Thoracic aorta (tissue), 2 donors: ENCODE measurements at places on chromosomes 11 and 22.

DNA sequence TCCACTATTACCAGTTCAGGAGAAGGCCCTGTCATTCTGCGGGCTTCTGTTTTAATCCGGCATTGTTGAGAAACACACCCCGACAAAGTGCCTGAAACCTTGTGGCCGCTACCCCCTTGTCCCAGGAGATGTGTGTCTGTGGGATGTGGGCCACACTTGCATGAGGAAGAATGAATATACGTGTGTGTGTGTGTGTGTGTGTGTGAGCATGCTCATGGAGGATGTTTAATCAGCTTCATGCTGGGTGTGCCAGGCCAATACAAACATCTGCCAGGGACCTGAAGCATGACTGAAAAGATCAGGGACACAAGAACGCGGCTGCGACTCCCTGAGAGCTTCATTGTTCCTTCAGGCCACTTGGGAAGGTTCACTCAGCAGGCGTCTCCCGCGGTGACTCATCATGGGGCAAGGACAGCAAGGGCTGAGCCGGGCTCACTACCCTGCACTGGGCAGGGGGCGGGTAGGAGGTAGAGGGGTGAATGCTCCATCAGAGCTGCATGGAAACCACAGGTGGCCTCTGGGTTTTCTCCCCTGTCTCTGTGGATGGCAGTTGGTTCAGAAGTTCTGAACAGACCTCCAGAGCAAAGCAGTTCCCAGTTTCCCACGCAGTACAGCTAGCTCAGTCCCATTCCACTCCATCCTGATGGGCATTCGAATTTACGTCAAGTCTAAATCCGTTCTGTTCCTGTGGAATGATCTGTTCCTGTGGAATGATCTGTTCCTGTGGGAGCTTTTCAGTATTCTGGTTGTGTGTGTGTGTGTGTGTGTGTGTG lies 7.0 kb upstream of the MALAT1 start:
- peak overlapping the region; percentile 50 for H3K4me3 ChIP-seq
- peak overlapping the region; percentile 100 for H3K27ac ChIP-seq
- peaks cover 88% of the 10 kb centered on the region for H3K4me1 ChIP-seq
- peak; percentile 84 for DNase-seq

- no peak overlapping the region for H3K4me3 ChIP-seq
- no peak overlapping the region for H3K27ac ChIP-seq
- no peaks in the 10 kb centered on the region for H3K36me3 ChIP-seq
- H3K4me1 ChIP-seq, result peaks cover 11% of the 10 kb centered on the region
These were observed 2.4 kb upstream of the SLC15A3 start for GRCh38 chr11:60954421-60954820.

DNA sequence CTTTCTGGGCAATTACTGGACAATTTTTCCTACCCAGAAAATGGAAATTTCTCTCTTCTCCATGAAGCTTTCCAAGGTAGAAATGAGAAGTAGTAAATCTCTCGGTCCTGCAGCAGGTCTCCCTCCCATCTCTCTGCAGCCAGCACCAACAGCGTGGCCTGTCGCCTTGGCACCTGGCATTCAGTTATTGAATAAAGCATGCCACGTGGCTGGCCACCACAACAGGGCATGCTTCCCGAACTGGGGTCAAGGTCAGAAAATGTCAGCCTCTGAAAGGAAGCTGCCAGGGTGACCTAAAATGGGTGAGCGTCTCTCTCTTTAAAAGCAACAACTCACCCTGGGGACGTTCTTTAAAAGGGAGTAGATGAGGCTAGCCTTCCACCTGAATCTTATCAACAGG lies 14.0 kb downstream of the CACNG2 start:
- DNase-seq, result no peak
- H3K27ac ChIP-seq, result no peak overlapping the region
- H3K27me3 ChIP-seq, result peaks cover 7% of the 10 kb centered on the region

GRCh38 chr11:66106786-66107599 lies 36.9 kb downstream of the PACS1 start:
- peaks cover 12% of the 10 kb centered on the region for H3K4me1 ChIP-seq
- no peaks in the 10 kb centered on the region for H3K27me3 ChIP-seq
- no peak for DNase-seq
- no peak overlapping the region for H3K27ac ChIP-seq
- H3K4me3 ChIP-seq, result no peak overlapping the region

DNA sequence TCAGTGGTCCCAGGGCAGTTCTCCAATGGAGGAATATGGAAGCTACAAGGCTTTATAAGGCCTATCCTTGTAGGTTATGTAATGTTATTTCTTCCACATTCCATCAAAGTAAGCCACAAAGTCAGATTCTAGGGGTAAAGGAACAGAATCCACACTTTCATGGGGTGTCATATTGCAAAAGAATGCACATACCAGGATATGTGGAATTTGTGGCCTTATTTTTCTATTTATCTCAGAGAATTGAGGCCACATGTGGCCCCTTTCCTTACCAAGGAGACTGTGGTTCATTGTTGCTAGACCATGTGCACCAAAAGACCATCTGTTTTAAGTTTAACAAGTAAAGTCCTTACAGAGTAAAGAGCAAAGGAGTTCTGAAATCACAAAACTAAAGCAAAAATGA lies 12.9 kb downstream of the LRRC4C start:
- no peak overlapping the region for H3K4me3 ChIP-seq
- no peaks in the 10 kb centered on the region for H3K36me3 ChIP-seq
- H3K4me1 ChIP-seq, result no peaks in the 10 kb centered on the region
- no peak overlapping the region for H3K27ac ChIP-seq
- no peak for DNase-seq

DNA sequence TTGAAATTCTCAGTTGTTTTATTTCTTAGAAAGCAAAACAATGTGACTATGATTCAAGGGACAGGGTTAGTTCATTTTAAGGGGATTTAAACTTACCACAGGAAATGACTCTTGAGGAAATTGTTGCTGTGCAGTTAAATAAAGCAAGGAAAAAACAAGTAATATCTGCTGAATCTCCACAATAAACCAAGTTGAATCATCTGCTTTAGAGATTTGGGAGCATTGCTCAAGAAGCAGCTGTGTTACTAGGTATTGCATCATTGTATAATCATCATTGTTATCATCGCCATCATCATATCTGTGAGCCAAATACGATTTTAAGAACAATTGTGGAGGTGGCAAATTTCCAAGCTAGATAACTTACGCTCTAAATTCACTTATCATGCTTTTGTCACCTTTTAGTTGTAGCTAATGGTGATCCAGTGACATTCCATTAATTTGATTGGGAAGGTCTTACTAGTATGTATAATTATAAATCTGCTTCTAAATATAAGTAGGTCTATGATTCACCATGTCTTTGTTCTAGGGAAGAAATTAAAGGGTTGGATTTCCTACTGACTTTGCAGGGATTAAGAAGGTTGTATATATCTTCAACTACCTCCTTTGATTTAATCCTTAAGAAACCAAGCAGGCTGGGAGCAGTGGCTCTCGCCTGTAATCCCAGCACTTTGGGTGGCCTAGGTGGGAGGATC lies 19.9 kb downstream of the MMP10 start:
- H3K4me1 ChIP-seq, result no peaks in the 10 kb centered on the region
- no peaks in the 10 kb centered on the region for H3K27me3 ChIP-seq
- H3K36me3 ChIP-seq, result no peaks in the 10 kb centered on the region
- H3K4me3 ChIP-seq, result no peak overlapping the region

GRCh38 chr11:128040603-128041002 lies 546.8 kb downstream of the ETS1 start:
- no peaks in the 10 kb centered on the region for H3K36me3 ChIP-seq
- H3K27me3 ChIP-seq, result no peaks in the 10 kb centered on the region
- H3K27ac ChIP-seq, result no peak overlapping the region
- no peak overlapping the region for H3K4me3 ChIP-seq

DNA sequence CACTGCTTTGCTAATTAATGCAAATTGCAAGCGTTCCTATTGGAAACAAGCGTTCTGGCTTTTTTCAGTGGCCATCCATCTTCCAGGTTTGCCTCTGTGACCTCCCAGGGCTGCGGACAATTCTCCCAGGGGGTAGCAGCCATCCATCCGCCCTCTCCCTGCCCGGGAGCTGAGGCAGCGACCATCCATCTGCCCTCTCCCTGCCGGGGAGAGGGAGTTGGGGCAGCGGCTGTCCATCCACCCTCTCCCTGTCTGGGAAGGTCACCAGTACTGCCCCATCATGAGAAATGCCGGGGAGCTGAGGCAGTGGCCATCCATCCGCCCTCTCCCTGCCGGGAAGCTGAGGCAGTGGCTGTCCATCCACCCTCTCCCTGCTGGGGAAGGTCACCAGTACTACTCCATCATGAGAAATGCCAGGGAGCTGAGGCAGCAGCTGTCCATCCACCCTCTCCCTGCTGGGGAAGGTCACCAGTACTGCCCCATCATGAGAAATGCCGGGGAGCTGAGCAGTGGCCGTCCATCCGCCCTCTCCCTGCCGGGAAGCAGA lies 394.7 kb downstream of the BRD1 start:
- H3K4me1 ChIP-seq, result no peaks in the 10 kb centered on the region
- no peak for DNase-seq
- no peaks in the 10 kb centered on the region for H3K27me3 ChIP-seq
- H3K27ac ChIP-seq, result no peak overlapping the region
- H3K36me3 ChIP-seq, result no peaks in the 10 kb centered on the region
- no peak overlapping the region for H3K4me3 ChIP-seq

- no peak for DNase-seq
- H3K4me3 ChIP-seq, result no peak overlapping the region
- no peaks in the 10 kb centered on the region for H3K4me1 ChIP-seq
- H3K27ac ChIP-seq, result no peak overlapping the region
- no peaks in the 10 kb centered on the region for H3K27me3 ChIP-seq
These were observed 48.2 kb upstream of the CEP295 start for GRCh38 chr11:93613231-93613831.

DNA sequence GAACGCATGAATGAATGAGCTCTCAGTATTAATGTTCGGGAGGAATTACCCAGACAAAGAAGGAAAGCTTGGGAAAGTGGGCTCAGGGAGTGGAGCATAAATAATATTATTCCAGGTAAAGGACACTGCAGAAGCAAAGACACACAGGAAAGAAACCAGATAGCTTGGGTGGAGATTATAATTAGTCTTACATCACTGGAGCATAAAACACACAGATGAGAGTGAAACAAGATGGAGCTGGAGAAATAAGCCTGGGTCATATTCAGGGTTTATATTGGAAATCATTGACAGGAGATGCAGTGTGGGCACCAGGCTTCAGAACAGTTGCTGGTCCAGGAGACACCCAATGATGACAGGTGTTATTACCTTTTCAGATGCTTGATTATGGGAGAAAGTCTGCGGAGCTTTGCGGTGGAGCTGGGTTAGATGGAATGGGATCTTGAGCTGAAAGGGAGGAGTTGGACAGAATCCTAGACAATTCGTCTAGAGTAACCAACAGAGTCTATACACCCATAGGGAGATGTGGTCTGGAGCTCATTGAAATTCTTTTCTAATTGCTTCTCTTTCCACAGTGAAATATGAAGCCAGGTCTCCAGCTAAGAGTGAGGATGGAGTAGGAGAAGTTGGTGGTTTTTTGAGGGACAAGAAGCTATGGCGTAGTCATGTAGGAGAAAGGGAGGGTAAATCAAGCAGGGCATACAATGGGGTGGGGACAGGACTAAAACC lies 227.2 kb downstream of the FAM76B start:
- no peaks in the 10 kb centered on the region for H3K36me3 ChIP-seq
- no peak overlapping the region for H3K27ac ChIP-seq
- peaks cover 52% of the 10 kb centered on the region for H3K4me1 ChIP-seq
- no peak overlapping the region for H3K4me3 ChIP-seq

- H3K4me1 ChIP-seq, result no peaks in the 10 kb centered on the region
- H3K4me3 ChIP-seq, result no peak overlapping the region
- DNase-seq, result no peak
- H3K27ac ChIP-seq, result no peak overlapping the region
- no peaks in the 10 kb centered on the region for H3K27me3 ChIP-seq
These were observed 275.6 kb downstream of the BRD1 start for GRCh38 chr22:49551897-49552614.

DNA sequence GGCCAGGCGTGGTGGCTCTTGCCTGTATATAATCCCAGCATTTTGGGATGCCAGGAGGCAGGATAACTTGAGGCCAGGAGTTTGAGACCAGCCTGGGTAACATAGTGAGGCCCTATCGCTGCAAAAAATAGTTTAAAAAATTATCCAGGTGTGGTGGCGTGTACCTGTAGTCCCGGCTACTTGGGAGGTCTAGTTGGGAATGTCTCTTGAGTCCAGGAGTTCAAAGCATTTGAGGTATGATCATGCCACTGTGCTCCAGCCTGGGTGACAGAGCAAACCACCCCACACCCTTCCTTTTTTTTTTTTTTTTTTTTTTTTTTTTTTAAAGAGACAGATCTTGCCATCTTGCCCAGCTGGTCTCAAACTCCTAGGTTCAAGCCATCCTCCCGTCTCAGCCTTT lies 16.8 kb downstream of the CBL start:
- H3K27me3 ChIP-seq, result no peaks in the 10 kb centered on the region
- no peaks in the 10 kb centered on the region for H3K36me3 ChIP-seq
- H3K4me3 ChIP-seq, result no peak overlapping the region
- DNase-seq, result no peak
- peaks cover 14% of the 10 kb centered on the region for H3K4me1 ChIP-seq
- H3K27ac ChIP-seq, result peak overlapping the region; percentile 42

- H3K27ac ChIP-seq, result no peak overlapping the region
- H3K36me3 ChIP-seq, result peaks cover 20% of the 10 kb centered on the region
- no peak overlapping the region for H3K4me3 ChIP-seq
- H3K27me3 ChIP-seq, result no peaks in the 10 kb centered on the region
- no peaks in the 10 kb centered on the region for H3K4me1 ChIP-seq
These were observed 75.7 kb downstream of the DEPDC5 start for GRCh38 chr22:31829505-31829904.

GRCh38 chr11:2683806-2684205 lies 16.0 kb downstream of the KCNQ1OT1 start:
- no peaks in the 10 kb centered on the region for H3K4me1 ChIP-seq
- no peak overlapping the region for H3K4me3 ChIP-seq
- no peak for DNase-seq
- no peak overlapping the region for H3K27ac ChIP-seq
- H3K27me3 ChIP-seq, result no peaks in the 10 kb centered on the region

GRCh38 chr22:20180245-20180630 lies 29.4 kb upstream of the CCDC188 start:
- no peak for DNase-seq
- no peak overlapping the region for H3K27ac ChIP-seq
- H3K4me3 ChIP-seq, result no peak overlapping the region
- H3K4me1 ChIP-seq, result no peaks in the 10 kb centered on the region

DNA sequence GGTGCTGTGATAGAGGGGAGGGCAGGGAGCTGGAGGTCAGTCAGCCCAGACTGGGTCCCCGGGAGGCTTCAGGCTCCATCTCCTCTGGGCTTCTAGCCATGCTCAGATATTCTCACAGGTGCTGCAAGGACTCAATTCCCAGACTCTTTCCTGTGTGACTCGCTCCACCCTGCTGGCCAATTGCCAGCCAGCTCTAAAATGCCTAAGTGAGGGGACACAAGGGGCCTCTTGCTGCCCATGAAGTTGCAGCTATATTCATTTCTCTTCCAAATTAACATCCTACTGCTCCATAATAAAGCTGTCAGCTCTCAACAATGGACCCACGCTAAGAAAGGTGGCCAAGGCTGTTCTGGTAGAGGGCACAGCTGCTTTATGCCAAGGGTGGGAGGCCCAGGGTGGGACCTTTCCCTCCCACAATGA lies 101.5 kb downstream of the PLEKHA7 start:
- no peak overlapping the region for H3K4me3 ChIP-seq
- no peak for DNase-seq
- no peaks in the 10 kb centered on the region for H3K4me1 ChIP-seq
- no peaks in the 10 kb centered on the region for H3K27me3 ChIP-seq
- no peaks in the 10 kb centered on the region for H3K36me3 ChIP-seq
- H3K27ac ChIP-seq, result no peak overlapping the region

GRCh38 chr11:104487046-104487806 lies 323.3 kb upstream of the PDGFD start:
- DNase-seq, result no peak
- no peaks in the 10 kb centered on the region for H3K4me1 ChIP-seq
- H3K4me3 ChIP-seq, result no peak overlapping the region
- no peak overlapping the region for H3K27ac ChIP-seq
- H3K27me3 ChIP-seq, result no peaks in the 10 kb centered on the region

GRCh38 chr11:23836981-23837380 lies 659.9 kb upstream of the LUZP2 start:
- H3K36me3 ChIP-seq, result no peaks in the 10 kb centered on the region
- no peak overlapping the region for H3K4me3 ChIP-seq
- H3K27ac ChIP-seq, result no peak overlapping the region
- DNase-seq, result no peak
- no peaks in the 10 kb centered on the region for H3K27me3 ChIP-seq
